ENCODE measurements at places on chromosomes 13 and 19.
A peak's percentile ranks its signal among the peaks of the same experiment; 100 is the strongest.

DNA sequence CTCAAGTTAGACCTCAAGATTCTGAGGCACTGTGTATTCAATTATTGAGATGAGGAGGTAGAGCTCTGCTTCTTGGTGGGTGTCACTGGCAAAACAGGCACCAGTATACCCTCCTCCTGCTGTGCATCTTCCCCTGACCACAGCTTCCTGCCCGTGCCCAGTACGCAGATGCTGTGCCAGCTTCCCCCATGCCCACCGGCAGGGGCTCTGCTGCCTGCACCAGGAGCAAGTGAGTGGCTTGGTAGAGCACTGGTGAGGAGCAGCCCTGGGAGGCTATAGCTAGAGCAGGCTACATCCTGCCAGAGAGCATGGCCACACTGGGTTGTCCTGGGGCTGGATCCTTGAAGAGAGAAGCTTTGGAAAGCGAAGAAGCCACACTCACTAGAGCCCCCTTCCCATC, 21.0 kb upstream of the RNF17 start:
- DNase-seq: no peak

DNA sequence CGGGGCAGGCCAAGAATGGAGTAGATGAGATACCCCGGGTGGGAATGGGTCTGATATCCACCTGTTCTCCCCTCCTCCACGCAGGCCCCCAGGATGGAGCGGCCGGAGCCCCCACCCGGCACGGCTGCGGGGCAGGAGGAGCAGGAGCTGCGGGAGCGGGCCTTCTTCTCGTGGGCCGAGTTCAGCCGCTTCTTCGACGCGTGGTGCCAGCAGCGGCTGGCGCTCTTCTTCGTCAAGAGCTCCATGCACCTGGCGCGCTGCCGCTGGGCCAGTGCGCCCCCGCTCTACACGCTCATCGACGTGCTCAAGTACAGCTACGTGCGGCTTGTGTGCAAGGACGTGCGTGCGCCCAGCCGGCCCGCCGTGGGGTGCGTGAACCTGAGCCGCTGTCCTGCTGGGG, 1.2 kb downstream of the ZSWIM9 start:
- DNase-seq: no peak

DNA sequence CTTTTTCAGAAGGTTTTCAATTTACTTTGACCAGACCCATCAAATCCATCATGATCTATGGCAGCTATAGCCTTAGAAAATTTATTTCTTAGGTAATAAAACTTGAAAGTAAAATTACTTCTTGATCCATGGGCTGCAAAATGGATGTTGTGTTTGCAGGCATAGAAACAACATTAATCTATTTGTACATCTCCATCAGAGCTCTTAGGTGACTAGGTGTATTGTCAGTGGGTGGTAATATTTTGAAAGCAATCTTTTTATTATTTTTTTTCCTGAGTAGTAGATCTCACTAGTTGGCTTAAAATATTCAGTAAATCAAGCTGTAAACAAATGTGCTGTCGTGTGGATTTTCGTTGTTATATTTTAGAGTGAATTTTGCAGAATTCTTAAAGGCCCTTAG, 710.0 kb downstream of the SLITRK6 start:
- no peak for DNase-seq

DNA sequence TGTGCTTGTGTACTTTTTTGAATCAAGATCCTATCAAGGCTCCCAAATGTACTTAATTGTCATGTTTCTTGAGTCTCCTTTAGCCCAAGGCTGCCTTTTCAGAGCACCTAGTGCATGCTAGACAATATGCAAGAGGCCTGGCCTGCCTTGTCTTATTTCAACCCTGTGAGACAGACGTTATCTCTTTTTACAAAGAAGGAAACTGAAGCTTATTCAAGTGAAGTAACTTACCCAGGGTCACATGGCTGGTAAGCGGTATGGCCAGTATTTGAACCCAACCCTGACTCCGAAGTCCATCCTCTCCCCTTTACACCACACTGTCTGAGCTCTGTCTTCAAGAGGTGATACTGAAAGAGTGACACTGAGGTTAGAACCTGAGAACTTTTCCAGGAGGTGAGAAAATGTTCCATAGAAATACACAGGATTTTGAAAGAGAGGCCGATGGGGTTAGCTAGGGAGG, 505.1 kb downstream of the FOXO1 start:
- DNase-seq: no peak

GRCh38 chr19:19579533-19580361, 38.7 kb downstream of the PBX4 start:
- no peak for DNase-seq

GRCh38 chr19:18263324-18264136, 10.7 kb downstream of the IQCN start:
- no peak for DNase-seq

DNA sequence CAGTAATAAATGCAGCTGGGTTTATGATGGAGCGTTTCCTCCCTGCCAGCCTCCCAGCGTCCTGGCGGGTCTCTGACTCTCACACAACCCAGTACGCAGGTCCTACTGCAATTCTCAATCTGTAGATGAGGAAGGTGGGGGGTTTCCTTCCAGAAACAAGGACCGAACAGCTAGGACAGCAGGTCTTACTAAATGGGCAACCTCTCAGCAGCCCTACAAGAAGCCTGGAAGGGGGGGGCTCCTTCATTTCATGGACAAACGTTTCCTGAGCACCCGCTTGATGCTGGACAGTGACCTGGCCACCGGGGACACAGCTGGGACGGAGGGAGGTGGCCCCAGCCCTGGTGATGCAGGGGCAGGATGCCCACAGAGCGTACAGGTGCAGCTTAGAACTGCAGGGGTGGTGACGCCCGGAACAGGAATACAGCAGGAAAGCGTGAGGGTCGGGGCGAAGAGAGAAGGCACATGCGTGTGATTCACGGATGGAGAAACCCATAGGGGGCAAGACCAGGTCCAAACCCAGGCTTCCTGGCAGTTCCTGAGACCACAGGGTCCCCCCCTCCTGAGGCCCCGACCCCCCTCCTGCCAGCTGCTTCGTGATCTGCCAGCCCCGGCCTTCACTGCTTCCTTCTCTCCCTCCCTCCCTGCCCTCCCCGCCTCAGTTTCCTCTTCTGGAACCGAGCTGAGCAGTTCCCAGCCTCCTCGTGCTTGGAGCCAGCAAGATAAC, 732 bp upstream of the C2CD4C start:
- no peak for DNase-seq

- peak; percentile 83 for DNase-seq
Measured at GRCh38 chr19:51372649-51373504, at the start of gene NKG7. NKG7 (minus strand) TSS chr19:51372654; CDS start chr19:51372535, 119 bp downstream.

DNA sequence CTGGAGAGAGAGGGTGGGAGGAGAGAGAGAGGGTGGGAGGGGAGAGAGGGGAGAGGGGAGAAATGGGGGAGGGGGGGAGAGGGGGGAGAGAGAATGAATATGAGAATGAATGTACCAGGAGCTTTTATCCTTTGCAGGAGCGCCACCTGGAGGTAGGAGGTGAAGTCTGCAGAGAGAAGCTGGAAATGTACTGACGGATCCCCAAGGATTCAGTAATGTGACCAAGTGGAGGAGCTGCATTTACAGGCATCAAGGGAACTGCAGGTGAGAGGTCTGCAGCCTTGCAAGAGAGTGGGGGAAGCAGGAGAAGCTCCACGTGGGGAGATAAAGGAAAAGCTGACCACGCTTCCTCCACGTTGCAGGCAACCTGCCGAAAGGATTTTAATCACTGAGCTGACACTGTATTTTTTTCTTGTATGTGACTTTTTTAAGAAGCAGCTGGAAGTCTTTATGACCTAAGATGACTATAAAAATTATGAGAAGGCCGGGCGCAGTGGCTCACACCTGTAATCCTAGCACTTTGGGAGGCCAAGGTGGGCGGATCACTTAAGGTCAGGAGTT, 33.7 kb downstream of the VSTM1 start:
- peak; percentile 51 for DNase-seq

DNA sequence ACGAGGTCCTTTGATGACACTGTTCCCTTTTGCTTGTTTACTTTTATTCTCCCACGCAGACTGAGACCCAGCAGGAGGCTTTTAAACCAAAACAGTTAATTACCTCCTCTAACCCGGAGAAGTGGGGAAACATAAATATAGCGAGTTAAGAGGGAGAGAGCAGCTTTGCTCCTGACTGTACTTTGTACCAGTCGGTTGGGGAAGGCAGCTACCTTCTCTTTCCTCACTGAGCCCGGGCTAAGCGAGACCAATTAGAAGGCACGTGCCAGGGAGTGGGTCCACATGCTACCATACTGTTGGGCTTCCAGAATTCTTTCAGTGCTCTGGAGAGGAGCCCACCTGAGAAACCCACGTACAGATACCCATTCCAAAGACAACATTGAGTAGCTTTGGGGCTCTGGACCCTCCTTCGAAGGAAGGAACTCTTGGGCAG, 124.2 kb downstream of the ZIC5 start:
- DNase-seq: no peak

DNA sequence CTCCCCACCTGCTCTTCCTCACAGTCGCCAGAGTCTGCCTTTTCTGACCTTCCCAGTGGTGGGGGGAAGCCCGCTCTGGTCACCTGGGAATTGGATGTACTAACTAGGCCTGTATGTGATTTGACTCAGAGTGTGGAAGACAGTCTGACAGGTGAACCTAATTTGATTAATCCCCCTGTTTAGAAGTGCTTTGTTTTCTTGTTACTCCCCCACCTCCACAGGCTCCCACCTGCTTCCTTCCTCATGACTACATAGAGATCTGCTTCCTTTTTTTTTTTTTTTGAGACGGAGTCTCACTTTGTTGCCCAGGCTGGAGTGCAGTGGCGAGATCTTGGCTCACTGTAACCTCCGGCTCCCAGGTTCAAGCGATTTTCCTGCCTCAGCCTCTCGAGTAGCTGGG, 44.0 kb downstream of the COG3 start:
- DNase-seq: no peak

DNA sequence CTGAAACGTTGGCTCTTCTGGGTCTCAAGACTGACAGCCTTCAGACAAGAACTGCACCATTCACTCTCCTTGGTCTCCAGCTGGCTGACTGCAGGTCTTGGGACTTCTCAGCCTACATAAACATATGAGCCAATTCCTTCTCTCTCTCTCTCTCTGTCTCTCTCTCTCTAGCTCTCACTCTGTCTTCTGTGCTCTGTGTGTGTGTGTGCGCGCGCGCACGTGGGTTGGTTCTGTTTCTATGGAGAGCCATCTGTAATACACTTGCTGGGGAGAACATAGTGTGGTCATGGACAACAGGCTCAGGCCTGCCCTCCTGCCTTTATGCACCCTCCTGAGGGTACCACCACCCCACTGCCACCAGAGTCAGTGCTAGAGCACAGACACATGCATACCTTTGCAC, 13.7 kb upstream of the SERPINE3 start:
- no peak for DNase-seq

DNA sequence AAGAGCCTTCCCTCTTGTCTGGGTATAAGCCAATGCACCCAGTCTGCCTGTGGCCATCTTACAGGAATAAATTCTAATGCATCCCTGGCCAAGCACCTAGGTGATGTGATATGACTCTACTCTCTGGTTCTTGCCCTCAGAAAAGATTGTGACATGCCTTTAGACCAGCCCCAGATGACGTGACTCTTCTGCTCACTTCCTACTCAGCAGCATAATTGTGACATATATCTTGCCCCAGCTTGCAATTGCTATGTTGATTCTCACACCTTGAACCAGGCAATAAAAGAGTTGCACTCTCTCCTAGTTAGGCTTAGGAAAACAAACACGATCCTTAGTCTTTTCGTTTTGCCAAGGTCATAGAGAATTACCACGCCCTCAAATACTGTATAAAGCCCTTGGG, 13.3 kb upstream of the ZNF726 start:
- no peak for DNase-seq

- DNase-seq: no peak
Measured at GRCh38 chr13:96020155-96020575, 33.0 kb downstream of the UGGT2 start.

- DNase-seq: no peak
Measured at GRCh38 chr19:10852941-10853340, 4.7 kb downstream of the C19orf38 start.

DNA sequence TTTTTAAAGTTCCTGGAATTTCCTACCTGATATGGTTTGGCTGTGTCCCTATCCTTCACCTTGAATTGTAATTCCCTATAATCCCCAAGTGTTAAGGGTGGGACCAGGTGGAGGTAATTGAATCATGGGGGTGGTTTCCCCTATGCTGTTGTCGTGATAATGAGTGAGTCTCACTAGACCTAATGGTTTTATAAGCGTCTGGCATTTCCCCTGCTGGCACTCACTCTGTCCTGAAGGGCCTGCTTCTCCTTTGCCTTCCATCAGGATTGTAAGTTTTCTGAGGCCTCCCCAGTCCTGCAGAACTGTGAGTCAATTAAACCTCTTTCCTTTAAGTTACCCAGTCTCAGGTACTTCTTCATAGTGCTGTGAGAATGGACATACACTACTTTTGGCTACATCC, 298.7 kb downstream of the HS6ST3 start:
- DNase-seq: no peak

- no peak for DNase-seq
Measured at GRCh38 chr13:26914148-26914547, 153.6 kb upstream of the GPR12 start.

DNA sequence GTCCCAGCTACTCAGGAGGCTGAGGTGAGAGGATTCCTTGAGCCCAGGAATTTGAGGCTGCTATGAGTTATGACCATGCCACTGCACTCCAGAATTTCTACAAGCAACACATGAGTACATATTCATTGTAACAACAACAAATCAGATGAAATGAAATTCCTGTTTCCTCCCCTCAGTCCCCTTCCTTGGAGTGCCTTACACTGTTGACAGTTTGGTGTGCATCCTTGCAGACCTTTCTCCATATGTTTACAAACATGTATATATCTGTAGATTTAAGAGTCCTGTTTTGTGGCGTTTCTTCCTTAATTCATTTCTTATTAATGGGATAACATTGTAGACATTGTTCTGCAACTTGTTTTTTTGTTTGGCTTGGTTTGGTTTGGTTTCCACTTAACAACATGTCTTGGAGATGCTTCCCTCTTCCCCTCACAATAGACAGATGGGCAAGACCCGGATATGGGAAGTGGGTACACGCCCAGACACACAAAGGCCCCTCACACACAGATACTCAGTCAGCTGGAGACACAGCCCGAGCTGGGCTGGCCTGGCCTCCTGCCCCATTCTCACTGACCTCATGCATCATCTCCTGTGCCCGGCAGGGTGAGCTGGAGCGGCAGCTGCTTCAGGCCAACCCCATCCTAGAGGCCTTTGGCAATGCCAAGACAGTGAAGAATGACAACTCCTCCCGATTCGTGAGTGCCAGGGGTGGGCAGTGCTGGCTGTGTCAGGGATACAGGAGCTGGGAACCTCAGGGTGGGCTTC, 21.7 kb downstream of the MYH14 start:
- DNase-seq: no peak

DNA sequence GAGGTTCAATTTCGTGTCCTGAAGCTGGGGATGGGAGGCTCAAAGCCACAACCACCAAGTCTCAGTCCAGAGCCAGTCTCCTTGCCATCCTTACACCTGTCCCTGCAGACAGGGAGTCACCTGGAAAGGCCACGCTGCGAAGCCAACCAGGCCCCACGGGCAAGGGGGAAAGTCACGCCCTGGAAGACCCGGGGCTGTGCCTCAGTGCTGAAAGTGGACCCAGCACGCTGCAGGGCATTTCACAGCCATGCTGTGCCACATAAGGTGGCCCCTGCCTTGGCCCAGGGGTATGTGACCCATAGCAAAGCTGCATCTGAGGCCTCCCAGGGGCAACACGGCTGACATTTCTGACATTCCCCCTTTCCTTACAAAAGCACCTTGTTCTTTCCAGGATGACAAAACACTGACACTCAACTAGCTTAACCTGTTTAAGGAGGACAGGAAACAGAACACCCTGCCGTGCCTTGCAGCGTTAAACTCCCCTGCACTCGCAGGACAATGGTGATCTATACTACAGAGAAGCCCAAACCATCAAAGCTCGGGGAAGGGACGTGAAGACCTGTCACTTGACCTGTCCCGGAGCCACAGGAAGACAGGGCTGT, 14.8 kb downstream of the CHERP start:
- no peak for DNase-seq

GRCh38 chr19:31350033-31350692, 927 bp upstream of the TSHZ3 start:
- no peak for DNase-seq

Data from CD4-positive, alpha-beta T cell treated with Interleukin-12 subunit alpha and Interleukin-12 subunit beta, for 1 hour (primary cell).